ENCODE measurements at places on chromosomes 3 and 15.

GRCh38 chr15:86384186-86384585, 304.5 kb downstream of the AGBL1 start:
- DNase-seq = no peak

- no peak for DNase-seq
These were observed 114.9 kb upstream of the MLF1 start for GRCh38 chr3:158456114-158456513.

DNA sequence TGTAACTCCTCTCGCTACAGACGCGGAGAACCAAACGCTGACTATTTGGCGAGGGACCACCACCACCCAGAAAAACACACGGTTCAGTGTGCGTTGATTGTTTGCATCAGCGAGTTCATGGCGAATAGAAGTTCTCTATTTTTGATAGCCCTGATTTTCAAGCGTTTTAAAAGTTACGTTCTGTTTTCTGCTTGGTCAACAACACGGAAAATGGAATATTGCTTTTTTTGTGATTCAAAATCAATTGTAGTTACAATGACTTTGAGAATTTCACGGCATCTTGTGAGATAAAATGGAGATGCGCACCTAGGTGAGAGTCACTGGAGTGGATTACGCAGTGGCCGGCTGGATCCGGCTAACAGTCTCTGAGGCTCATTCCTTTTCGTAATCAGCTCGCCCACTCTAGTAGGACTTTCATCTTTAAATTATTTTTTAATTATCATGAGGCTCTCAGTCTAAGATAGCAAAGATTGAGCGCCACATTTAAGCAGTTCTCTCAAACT, 54.8 kb downstream of the CCDC54 start:
- DNase-seq = no peak

- no peak for DNase-seq
These were observed 4.6 kb upstream of the UQCRC1 start for GRCh38 chr3:48614044-48614443.

GRCh38 chr3:157632075-157632474, 128.9 kb upstream of the VEPH1 start:
- DNase-seq = no peak

DNA sequence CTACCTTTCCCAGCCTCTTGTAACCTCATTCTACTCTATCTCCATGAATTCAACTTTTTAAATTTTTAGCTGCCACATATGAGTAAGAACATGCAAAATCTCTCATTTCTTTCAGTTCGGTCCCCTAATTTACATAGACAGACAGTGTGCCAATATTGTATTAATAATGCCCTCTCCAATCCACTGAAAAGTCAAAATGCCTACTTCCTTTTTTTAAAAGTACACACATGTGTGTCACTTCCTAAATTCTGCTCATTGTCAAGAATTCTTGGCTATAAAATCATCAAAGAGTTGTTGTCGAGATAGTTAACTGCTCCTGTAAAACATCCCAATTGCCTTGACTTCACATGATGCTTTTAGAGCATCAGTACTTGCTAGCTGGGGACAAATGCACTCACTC, 84.2 kb upstream of the IL12A start:
- no peak for DNase-seq

DNA sequence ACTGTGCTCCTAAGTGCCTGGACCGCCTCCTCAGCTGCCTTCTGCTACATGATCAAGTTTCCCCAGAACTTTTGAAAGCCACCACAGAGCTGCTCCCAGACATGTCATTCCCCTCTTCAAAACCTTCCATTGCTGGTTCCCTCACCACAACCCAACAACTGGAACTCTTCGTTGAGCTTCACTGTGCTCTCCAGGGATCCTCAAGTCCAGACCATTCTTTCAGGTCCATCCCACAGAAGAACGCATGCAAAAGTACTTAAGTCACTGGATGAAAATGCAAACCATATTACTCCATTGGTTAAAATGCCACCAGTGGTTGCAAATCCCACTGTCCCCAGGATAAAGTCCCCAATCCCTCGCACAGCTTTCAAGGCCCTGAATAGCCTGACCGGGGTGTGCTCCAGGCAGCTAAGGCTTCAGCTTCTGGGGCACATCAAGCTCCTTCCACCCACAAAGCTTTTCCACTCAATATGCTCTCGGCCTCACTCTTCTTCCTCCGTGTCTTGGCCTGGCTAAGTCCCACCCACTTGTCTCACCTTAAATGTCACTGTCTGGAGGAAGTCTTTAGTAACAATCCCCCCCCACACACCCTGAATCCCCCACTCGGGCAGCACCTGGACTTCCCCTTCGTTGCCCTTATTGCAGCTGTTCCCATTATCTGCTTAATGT, 84.8 kb downstream of the XXYLT1 start:
- no peak for DNase-seq

GRCh38 chr3:48459773-48460516, 13.4 kb downstream of the ATRIP start:
- no peak for DNase-seq

GRCh38 chr3:159766563-159767185, 222.0 kb upstream of the IL12A start:
- no peak for DNase-seq

- no peak for DNase-seq
These were observed 334.5 kb upstream of the FRG2C start for GRCh38 chr3:75329476-75330097.

DNA sequence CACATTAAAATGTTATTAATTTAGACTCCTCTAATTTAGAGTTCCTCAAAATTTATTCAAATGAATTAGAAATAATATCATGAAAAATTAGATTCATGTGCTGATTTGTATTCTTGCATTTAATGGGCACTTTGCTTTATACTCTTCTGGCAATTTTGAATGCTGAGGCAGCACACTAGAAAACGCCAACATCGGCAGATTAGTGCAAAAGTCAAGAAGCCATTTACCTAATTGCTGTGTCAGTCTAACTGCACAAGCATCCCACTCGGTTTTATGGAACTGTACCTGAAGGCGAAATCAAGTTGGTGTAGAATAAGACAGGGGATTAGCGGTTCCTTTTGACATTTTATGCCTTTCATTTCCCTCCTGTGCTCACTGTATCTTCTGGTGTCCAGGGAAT, 382.0 kb downstream of the ROBO2 start:
- DNase-seq = no peak

DNA sequence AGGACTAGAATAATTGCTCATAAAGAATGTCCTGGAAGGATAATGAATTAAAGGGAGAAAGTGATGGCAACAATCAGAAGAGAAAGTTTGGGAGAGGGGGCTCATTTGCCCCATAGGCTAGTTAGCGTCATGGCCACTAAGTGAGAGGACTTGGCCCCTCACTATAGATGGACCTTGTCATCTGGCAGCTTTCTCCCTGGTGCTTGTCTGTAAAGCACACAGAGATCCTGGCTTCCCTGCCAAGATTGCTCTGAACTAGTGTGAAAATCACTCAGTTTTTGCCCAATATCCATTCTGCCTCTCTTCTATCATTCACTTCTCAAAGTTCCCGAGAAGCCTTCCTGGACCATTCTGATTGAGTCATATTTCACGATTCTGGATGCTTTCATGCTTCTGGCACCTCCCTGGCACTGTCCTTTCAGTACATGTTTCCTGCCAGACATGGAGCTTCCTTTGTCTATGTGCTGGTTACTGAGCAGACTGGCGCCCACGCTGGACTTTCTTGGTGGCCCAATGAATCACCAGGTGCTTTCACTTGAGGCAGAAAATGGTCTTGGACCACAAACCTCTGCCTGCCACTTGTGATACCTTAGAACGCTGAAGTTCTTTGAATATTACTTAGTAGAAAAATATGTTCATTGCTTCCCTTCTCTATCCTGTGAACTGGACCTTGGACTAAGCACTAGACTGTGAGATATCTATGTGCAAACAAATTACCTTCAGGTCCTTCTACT, 709.6 kb upstream of the CFAP20DC start:
- no peak for DNase-seq

DNA sequence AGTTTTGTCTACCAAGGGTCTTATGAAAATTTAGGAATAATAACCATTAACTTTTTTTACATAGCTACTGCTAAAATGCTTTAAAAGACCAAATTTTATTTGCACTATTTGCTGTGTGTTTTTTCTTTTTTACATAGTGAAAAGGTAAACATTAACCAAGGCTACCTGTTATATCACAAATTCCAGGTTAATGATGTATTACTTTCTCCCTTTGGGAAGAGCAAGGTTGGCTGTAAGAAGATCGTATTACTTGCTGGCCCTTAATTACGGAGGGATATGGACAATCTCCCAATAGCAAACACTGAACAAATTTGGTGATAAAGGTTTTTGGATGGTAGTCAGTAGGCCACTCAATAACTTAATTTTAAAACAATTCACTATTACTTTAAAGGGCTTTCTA, 22.4 kb downstream of the LRRC58 start:
- no peak for DNase-seq

- no peak for DNase-seq
These were observed 227.5 kb upstream of the MDFIC2 start for GRCh38 chr3:70539908-70540307.

DNA sequence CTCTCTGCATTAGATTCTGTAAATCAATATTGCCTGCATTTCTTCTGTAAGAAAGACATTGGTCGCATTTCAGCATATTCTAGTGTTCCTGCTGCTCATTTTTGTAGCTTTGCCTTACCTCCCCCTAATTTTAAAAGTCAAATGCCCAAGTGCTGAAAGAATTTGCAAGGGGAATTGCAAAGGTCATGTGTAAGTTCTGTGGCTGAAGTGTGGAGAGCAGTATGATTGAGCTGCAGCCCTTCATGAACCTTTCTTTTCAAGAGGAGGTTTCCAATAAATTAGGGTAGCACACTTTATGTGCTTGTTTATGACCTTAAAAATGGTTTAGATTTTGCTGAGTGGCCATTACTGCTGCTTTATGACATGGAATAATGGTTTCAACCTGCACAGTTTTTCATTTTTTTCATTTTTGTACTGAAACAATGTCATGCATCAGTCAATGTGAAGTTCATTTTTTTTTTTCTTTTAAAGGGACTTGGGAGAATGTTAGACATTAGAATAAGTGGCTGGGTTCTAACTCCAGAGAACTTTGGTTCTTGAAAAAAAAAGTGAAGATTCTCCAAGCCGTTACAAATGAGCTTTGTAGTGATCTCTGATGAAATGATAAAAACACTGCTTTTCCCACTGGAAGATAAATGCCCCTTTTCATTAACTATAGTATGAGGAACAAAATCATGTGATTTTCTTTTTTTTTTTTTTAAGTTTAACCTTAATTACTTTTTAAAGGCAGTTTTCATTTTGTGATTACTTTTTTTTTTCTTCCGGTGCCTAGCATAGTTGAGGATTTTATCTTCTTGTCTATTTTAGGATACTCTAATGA, 99.6 kb downstream of the MITF start:
- DNase-seq = no peak

DNA sequence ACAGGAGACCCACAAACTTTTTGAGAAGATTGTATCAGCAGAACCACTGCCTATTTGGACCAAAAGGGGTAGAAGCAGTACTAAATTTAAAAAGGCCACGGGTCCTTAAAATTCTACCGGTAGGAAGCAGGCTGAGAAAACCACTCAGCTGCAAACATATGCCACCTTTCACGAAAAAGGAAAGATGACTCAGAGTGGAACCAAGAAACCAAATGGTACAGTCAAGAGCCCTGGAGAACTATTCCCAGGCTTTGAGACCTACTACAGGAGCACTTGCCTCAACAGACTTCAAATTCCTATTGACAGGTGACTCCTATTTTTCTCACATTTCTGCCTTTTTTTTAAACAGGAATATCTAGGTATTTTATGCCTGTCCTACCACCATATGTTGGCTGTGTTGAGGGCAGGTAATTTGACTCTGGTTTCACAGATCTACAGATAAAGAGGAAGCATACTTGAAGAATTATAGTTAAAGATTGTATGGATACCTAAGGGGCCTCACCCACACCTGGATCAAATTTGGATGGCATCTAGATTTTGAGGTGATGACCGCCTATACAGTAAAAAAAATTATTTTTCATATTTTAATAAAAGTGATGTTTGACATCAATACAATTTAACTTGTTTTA, 10.1 kb downstream of the GOLIM4 start:
- no peak for DNase-seq

DNA sequence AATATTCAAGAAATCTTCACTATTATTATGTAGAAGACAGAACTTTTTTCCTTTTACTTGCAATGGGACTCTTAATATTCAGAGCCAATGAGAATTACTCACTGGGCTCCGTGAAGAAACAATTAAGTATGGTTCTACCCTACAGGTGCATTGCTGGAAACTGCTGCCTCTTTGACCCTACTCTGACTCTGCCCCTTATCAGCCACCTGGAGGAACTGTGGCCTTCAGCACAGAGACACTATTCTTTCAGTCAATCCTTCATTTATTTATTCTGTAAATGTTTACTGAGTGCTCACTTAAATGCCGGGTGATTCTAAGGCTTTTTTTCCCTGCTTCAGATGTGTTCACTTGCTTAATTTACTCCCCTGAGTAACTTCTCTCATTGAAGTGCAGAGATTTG, 163.2 kb downstream of the SYNPR start:
- DNase-seq = no peak

GRCh38 chr3:126269354-126269753, 87.9 kb downstream of the KLF15 start:
- no peak for DNase-seq

- DNase-seq = no peak
These were observed 45.2 kb downstream of the ADAMTS7 start for GRCh38 chr15:78766041-78766440.

- no peak for DNase-seq
These were observed 247.2 kb downstream of the LSAMP start for GRCh38 chr3:116198087-116198486.

- no peak for DNase-seq
These were observed 168.2 kb downstream of the TPRG1 start for GRCh38 chr3:189339996-189340395.

DNA sequence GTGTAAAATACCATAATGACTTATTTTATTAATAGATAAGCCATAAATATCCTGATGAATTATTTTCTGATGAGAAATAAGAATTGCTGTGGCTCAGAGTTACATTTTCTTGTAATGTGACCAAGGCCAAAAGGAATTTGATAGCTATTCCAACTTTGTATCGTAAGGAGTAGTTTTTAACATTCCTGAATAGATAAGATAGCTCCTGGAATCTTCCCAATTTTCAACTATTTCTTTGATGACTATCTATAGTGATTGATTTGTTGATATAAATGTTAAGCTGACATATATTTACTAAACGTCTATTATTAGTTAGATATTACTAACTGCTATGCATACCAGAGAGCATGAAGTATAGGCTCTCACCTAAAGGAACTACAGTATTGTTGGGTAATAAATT, 49.1 kb upstream of the SATB1 start:
- no peak for DNase-seq
